ENCODE measurements at places on chromosomes 2 and 18. TPM values are rescaled to one million over a fixed set of nuclear protein-coding genes. Genes with fewer than 3 reads are reported as not detected.

The TEX44 gene
- not detected for total RNA-seq

The CCDC74A gene
- 0.27 TPM for total RNA-seq

The MYL12A gene
- 109 TPM for total RNA-seq

The DNAH7 gene
- total RNA-seq: under 0.01 TPM

The IER3IP1 gene
- 3.2 TPM for total RNA-seq

The ACKR3 gene
- 31.0 TPM for total RNA-seq

The DSG3 gene
- total RNA-seq: not detected

The SLC30A3 gene
- under 0.01 TPM for total RNA-seq

The LGALSL gene
- 2.2 TPM for total RNA-seq

The B4GALT6 gene
- total RNA-seq: 12.1 TPM

GRCh38 chr18:23889907-23890306 lies 124.6 kb upstream of the TTC39C start:
- DNase-seq: no peak

- DNase-seq: no peak
Measured at GRCh38 chr2:113260991-113261390, 17.7 kb downstream of the PAX8 start.

DNA sequence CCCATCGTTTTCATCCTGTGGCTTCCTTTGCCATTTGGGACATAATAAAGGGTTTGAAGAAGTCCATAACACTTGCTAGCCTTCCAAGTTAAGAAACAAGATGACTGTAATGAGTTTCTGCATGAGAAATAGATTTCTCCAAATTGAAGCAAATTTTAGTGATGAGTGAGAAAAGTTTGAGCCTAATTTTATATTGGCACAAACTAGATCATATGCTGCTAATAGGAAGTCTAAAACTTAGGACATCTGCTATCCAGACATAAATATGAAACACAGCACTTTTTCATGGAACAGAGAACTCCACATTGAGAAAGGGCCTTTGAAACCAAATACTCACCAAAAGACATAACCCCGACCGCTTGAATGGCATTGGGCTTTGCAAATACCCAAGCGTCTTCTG lies 39.8 kb downstream of the SLC38A11 start:
- DNase-seq: no peak

- DNase-seq: no peak
Measured at GRCh38 chr2:234919711-234920110, 32.1 kb upstream of the SH3BP4 start.

- no peak for DNase-seq
Measured at GRCh38 chr2:27966466-27966865, 75.9 kb downstream of the BABAM2 start.

DNA sequence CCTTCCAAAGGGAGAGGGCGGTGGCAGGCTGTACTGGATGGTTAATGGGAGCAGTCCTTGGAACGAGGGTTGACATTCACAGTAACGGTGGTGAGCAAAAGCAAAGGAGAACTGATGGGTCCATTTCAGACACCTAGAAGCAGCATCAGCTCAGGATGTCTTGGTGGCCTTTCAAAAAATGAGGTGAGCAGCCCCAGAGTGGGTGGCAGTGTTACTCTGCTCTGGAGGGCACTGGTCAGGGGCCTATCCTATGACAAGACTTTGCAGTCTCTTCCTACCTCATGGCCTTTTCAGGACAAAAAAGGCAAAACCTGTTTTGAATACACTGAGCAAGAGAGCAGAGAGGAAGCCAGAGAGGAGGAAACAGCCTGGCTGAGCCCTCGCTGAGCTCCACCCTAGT lies 23.5 kb downstream of the CAPN14 start:
- no peak for DNase-seq

GRCh38 chr2:219578811-219579613 lies 6.9 kb downstream of the INHA start:
- no peak for DNase-seq

DNA sequence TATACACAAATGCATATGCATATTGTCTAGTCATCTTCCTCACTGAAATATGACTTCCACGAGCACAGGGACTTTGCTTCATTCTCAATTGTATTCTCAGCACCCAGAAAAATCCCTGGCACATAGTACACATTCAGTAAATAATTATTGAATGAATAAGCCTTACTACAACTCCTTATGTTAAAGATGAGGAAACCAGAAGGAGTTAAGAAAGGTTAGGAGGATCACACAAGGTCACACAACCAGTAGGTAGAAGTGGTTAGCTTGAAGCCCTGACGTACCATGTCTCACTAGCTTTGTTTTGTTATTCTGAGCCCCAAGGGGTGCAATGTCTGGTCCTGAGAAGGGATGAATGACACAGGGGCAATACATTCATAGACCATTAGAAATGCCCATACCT lies 220.9 kb upstream of the PID1 start:
- DNase-seq: no peak

DNA sequence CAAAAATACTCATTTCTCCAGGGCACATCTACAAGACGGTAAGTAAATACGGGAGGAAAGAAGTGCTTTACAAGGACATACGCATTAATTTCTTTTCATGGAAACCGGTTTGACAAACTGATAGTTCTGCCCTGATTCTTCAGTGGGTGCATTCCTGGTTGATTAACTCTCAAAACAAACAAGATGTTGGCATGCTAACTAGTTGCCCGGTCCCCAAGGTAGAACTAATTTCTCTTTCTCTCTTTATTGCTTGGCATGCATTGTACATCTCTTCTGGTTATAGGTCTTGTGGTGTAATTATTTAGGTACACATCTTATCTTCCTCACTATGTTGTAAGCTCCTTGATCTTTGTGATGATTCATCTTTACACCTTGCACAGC lies 46.9 kb upstream of the SPATS2L start:
- DNase-seq: no peak

DNA sequence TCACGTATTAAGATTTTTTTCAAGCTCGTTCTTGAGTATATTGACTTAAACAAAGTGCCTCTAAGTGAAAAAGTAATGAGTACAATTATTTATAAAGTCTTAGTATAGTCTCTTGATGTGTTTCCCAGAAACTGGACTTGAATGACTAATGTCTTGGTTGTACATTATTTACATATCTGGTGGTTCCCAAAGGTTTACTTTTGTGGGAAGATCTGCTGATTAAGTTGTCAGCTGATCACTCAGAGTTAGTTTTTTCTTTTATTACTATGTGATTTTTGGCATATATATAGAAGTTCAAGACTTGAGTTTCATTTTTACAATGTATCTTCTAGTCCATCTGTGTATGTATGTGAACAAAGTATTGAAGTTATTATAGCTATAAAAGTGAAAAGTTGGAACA lies 29.5 kb downstream of the RNF144A start:
- DNase-seq: no peak

DNA sequence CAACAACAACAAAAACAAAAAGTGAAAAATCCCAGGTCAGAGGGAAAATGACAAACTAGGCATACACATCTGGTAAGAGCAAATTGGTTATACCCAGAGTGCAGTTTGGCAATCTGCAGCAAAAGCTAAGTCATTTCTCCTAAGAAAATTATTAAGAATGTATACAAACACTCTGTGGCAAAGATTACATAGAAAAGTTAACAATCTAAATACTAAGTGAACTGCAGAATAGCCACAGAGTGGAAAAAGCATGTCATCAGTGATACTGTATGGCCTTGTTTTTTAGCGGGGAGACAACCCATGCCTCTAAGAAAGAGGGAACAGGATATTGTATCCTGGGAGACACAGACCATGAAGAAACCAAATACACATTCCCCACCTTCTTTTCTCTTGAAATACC lies 136.0 kb upstream of the ITGB6 start:
- DNase-seq: no peak

- no peak for DNase-seq
Measured at GRCh38 chr2:118791483-118791882, 56.0 kb downstream of the EN1 start.

DNA sequence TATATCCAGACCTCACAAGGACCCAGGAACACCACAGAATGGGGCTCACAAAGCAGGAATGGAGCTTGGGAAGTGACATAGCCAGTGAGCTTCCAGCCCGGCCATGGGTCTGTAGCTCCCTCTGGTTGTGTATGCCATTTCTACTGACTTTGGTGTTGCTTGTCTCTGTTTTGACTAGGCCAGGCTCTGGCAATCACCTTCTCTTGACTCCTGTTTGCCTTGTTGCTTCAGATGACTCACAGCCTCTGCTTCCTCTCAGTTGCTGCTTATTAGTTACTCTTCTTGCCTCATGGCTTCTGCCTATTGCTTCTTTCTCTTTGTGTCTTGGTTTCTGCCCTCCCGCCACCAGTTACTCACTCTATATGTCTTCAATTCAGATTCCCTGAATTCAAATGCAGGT lies 15.8 kb upstream of the IER3IP1 start:
- DNase-seq: no peak

- no peak for DNase-seq
Measured at GRCh38 chr2:80380736-80381135, 76.2 kb upstream of the LRRTM1 start.

DNA sequence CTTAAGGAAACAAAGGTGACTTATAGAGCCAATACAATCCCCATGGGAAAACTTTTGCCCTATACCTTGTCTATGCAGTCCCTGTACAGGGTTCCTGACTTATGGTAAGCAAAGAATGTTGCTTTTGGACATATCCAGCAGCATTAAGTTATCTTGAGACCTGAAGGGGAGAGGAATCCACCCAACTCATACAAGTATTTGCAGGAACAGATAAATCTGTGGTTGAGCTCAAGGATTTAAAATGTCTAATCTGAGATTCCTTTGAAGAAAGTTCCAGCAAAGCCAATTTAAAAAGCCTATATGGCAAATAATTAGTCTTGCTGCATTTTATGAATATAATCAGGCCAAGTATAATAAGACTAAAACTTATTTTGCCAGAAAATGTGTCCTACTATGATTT lies 739.5 kb upstream of the CDH2 start:
- no peak for DNase-seq

GRCh38 chr2:191410646-191411436 lies 165.6 kb downstream of the MYO1B start:
- DNase-seq: no peak

DNA sequence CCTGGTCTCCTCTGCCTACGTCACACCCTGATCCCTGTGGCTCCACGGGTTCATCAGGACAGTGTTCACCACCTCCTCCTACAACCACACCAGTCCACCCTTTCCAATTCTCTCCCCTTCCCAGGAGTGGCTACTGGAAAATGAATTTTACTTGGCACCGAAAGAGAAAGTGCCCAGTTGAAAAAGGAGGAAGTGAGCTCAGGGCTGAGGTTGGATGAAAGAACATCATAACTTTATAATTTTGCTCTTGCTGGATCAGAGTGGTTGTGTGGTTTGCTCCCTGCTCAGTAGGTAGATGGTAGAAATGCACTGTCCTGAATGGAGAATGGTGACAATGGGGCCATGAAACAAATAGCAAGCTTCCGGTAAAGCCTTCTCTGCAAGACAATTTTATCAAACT lies 140.3 kb upstream of the DDX18 start:
- DNase-seq: no peak

All from hematopoietic multipotent progenitor cell (in vitro differentiated cells).